Left hindlimb (tissue), 1 donor: ENCODE measurements at places on chromosomes 16 and 17.

DNA sequence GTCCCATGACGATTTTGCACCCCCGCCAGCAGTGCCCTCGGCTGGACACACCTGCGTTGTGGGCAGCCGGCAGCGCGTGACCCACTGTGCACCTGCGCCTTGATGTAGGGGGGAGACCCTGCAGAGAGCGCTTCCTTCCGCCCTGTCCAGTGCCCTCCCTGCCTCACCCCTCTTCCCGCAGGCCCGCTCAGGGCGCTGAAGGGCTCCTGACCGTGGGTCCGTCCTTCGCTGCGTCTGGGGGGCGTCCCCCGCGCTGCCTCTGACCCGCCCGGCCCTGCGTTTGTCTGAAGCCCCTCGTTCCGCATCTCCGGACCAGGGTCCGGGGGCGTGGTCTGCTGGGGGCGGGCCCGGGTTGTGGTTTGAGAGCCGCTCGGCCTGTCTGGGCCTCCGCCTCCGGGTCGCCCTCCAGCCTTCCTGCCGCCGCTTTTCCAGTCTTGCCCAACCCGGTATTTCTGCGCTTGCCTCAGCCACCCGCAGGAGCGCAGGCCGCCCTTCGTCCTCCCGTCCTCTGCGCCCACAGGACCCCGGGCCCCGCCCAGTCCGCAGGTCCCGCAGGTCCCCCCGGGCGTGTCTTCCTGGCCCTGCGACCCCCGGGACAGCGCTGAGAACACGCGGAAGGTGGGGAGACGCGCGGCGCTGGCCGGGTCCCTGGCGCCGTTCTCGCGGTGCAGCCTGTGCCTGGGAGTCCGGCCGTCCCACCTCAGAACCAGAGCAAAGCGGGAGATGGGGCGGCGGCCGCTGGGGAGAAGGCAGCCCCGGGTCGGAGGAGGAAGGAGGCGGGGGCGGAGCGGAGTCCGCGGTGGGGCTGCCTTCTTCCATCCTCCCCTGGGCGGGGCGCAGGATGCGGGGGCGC, 4.0 kb upstream of the IL17C start:
- DNase-seq = peak; percentile 63

GRCh38 chr16:84545114-84545737, 40.8 kb upstream of the MEAK7 start:
- DNase-seq = no peak

DNA sequence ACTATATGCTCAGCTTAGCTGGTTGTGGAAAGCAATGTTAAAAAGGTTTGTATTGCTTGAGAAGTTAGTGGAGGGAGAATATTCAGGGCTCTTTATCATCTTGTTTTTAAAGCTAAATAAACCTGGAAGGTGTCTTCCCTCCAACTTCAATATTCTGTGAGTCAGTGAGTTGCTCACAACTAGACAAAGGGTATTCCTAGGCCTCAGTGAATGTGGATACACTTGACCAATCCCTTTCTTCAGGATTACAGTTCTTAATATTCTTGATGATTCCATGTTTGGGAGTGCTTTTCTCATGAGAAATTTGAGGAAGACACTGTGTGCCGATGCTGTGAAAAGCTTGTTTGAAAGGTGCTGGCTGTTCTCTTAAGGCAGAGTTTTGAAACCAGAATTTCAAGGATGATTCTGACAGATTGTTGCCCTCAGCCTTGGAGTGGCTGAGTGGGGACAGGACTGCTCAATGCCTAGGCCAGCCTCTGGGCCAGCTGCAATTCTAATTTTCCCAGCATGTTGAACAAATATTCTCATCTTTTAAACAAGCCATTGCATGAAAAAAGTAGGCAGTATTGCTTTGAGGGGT, 30.1 kb downstream of the MAP2K4 start:
- DNase-seq = no peak

- no peak for DNase-seq
These were observed 169.5 kb downstream of the AHSP start for GRCh38 chr16:31696968-31697743.

GRCh38 chr17:2724784-2725164, 13.2 kb upstream of the CLUH start:
- no peak for DNase-seq

GRCh38 chr17:57929386-57929785, 25.8 kb downstream of the CUEDC1 start:
- DNase-seq = no peak
